Activated CD4-positive, alpha-beta T cell treated with anti-CD3 and anti-CD28 coated beads, Interleukin-2, amount 10 ng/mL, durations not matched to agents 7 days and 5 days (primary cell): ENCODE measurements at places on chromosomes 7 and 10. TPM values are rescaled to one million over a fixed set of nuclear protein-coding genes. Genes with fewer than 3 reads are reported as not detected.

Gene VIPR2
- not detected for total RNA-seq

- DNase-seq, result no peak
Measured at GRCh38 chr7:126774077-126774476, 478.7 kb downstream of the GRM8 start.

DNA sequence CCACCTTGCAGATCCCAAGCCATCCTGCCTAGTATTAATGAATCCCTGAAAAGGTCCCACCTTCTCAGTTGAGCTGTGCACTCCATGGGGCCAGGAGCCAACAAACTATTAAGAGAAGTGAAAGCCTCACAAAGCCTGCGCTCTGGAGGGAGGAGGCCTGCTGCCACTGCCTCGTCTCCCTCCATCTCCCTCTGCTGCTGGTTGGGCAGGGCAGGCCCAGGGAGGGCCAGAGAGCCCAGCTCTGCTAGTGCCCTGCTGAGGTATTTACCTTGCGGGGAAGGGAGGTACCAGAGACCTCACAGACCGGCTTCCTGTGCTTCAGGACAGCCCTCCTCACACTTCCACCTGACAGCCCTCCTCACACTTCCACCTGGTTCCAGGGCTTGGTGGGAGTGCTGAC, 171.5 kb downstream of the SH3PXD2A start:
- no peak for DNase-seq

GRCh38 chr7:148598351-148598750, 7.8 kb downstream of the C7orf33 start:
- no peak for DNase-seq

Gene UNCX
- total RNA-seq, result not detected

GRCh38 chr7:99102809-99103690, 40.9 kb downstream of the SMURF1 start:
- DNase-seq, result no peak
